A549 treated with dexamethasone at 1 μM for 4 hours (cell line): ENCODE measurements at places on chromosomes 11 and 22. TPM values are rescaled to one million over a fixed set of nuclear protein-coding genes. Genes with fewer than 3 reads are reported as not detected.

Gene CARD16
- total RNA-seq = not detected in 5 replicates

Gene SLCO2B1
- total RNA-seq = 3.4 to 4.5 TPM (median 3.5 TPM) in 5 replicates

Gene TMPRSS6
- 0.02 to 0.04 TPM in 2 of 5 replicates, not detected in the others for total RNA-seq

Gene AP5B1
- 7.5 to 12.1 TPM (median 10.0 TPM) in 5 replicates for total RNA-seq

Gene MMP13
- not detected in 5 replicates for total RNA-seq

Gene KRTAP5-11
- total RNA-seq = not detected in 5 replicates

Gene WBP2NL
- total RNA-seq = 0.07 to 0.08 TPM in 2 of 5 replicates, not detected in the others
